ENCODE measurements at places on chromosomes 3 and 15.

GRCh38 chr15:64224511-64224910, 61.7 kb upstream of the PPIB start:
- DNase-seq, result no peak

GRCh38 chr3:184423561-184423960, 43.7 kb downstream of the CHRD start:
- no peak for DNase-seq

DNA sequence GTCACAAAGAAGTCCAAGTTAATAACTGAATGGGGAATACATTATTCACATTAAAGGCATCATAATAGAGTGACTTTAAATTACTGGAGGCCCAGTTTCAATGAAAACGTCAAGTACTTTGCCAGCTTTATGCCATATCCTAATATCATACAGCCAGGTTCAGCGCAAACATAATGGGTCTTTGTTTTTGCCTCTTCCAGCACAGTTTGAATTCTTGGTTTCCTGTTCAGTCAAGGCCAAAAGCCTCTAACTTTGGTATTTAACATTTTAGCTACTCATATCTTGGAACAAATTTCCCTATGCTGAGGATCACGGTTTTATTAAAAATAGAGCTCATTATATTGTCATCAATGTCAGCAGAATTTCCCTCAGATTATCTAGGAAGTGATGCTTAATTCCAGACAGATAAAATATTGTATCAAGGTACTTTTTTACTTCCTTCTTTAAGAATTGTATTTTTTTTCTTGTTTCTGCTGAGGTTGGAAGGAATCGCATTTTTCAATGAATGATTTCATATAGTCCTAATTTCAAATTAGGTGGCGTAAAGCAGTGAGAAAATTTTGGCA, 269.2 kb downstream of the THRB start:
- no peak for DNase-seq

DNA sequence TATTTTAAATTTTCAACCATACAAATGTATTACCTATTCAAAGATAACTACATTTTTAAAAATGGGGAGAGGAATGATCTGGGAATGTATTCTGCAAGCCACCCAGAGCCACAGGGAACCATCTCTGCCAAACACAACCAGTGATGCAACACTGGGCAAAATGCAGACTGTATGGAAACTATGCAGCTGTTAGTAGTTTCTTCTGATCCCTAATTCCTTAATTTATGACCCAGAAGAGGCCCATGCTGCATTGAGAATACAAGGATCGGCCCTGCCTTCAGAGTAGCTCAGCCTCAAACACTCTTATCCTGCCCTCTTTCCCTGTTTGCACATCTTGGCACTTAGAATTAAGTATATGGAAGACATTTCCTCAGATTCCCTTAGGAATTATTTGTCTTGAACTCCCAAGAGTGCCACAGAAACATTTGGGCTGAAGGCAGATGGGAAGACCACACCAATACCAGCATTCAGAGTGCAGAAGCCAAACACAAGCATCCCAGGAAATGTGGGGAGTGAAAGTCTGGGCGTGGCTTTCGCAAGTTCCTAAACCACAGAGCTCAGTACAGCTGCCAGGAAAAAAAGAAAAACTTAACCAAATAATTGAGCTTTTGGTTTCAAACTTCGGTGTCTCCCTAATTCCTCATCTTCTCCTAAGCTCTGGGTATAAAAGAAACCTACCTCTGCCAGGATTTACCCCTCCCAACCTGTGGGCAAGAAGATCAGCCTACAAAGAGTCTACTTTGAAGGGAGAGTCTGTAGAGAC, 5.3 kb downstream of the SNUPN start:
- no peak for DNase-seq

GRCh38 chr15:40296561-40297230, 11.0 kb downstream of the PLCB2 start:
- DNase-seq, result no peak

- DNase-seq, result no peak
These were observed 69.8 kb upstream of the SPATA12 start for GRCh38 chr3:56990641-56991015.

DNA sequence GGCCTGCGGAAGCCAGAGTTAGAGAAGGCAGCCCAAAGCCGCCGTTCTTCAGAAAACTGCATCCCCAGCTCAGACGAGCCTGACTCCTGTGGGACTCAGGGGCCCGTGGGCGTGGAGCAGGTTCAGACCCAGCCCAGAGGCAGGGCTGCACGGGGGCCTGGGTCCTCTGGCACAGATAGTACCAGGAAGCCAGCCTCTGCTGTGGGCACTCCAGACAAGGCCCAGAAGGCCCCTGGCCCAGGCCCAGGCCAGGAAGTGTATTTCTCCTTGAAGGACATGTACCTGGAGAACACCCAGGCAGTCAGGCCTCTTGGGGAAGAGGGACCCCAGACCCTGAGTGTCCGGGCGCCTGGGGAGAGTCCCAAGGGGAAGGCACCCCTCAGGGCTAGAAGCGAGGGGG, 23.1 kb downstream of the ALPK3 start:
- no peak for DNase-seq

DNA sequence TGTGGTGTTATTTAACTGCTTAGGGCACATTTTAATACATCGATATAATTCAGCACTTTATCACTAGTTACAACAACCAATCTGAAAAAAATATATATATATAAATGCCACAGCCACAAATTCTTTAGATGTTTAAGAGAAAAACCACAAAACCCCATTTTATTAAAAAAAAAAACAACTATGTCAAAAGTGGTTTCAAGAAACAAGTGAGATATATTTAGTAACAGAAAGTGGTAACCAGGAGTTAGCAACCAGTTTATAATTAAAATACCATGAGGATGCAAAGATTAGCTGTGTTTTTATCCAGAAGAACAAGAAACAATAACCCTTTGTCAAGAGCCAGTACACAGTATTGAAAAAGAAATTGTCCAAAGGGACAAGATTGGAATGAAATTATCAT, 14.8 kb upstream of the DIPK2A start:
- DNase-seq, result no peak

DNA sequence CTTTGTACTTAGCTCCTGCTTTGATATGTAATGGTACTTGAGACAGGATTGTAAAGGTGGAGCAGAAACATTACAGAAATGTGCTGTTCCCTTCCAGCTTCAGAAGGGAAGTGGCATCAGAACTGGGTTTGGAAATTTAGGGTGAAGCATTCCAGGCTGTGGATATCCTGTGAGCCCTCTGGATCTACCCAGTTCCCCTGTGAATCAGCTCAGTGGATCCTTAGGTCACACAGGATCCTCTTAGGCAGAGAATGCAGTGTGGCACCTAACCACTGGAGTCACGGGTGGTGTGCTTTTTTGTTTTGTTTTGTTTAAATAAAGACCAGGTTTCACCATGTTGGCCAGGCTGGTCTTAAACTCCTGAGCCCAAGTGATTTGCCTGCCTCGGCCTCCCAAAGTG, 66.0 kb downstream of the TRIM71 start:
- no peak for DNase-seq

DNA sequence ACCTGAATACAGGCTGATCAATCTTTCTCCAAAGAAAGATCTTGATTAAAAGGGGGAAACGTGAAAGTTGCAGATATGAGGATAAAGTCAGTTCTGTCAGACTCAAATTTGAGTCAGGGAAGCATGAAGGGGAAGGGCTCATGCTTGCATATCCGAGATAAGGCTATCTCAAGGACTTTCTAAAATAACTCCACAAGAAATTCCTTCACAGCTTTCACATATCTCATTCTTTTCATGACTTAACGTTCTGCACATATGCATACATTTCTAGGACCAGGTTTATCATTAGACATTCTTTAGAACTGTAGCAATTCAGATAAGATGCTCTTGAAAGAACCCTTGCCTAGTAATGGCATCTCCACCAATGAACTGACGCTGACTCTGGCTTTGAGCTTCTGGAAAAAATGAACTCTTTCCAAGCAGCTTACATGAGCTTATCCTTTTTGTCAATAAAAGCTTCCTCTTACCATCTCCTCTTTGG, 15.9 kb downstream of the SH3GL3 start:
- DNase-seq, result no peak

- DNase-seq, result no peak
These were observed 22.0 kb downstream of the SST start for GRCh38 chr3:187648177-187648576.

DNA sequence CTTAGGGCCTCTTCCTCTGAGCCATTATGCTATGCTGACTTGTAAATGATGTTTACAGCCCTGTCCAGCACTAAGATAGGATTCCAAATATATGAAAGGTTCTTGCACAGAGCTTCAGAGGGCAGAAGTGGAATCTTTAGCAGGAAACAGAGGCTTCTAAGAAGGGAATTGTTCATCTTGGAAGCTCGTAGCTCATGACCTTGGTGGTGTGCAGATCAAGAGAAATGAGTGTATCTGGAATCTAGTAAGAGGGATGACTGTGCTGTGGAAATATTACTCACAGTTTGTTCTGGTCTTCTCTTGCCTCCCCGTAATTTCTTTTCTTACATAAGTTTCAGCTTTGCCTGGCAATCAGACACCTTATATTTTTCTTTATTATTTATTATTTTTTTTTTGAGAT, 175.8 kb downstream of the SPATA16 start:
- DNase-seq, result no peak

GRCh38 chr3:116947809-116948208, 238.2 kb downstream of the TUSC7 start:
- DNase-seq, result no peak

GRCh38 chr3:109994853-109995252, 657.5 kb upstream of the DPPA4 start:
- DNase-seq, result no peak

DNA sequence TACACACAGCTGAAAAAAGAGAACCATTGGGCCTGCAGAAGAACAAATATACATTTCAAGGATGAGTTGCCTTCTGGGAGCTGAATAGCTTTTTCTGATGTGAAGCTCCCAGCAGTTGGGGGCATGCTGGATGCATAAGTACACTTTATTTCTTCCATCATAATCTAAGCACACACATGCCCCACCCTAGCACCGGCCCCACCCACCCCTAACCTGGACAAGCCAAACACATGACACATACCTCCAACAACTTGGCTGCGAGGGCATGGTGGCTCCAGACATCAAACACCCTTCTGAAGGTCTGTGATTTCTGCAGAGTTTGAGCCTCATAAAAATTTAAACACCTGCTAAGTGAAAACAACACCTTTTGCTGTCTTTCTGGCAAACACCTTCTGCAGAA, 307.2 kb upstream of the TRIM42 start:
- DNase-seq, result no peak

DNA sequence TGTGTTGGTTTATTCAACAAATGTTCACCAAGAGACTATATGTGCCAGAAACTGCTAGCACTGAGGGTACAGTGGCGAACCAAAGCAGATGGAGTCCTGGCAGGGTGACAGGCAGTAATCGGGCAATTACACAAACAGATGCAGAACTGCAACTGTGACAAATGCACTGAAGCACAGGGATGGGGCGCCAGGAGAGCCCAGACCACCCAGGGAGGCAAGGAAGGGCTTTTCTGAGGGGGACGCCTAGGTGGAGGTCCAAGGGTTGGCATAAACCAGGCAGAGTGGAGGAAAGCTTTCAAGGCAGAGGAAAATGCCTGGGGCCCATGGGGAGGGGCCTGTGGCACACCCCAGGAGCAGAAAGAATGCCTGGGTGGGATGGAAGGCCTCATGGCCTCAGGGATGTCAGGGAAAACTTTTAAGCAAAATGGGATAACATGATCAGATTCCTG, 5.5 kb downstream of the DIS3L start:
- no peak for DNase-seq

GRCh38 chr3:128568602-128569490, 75.8 kb upstream of the GATA2 start:
- no peak for DNase-seq

DNA sequence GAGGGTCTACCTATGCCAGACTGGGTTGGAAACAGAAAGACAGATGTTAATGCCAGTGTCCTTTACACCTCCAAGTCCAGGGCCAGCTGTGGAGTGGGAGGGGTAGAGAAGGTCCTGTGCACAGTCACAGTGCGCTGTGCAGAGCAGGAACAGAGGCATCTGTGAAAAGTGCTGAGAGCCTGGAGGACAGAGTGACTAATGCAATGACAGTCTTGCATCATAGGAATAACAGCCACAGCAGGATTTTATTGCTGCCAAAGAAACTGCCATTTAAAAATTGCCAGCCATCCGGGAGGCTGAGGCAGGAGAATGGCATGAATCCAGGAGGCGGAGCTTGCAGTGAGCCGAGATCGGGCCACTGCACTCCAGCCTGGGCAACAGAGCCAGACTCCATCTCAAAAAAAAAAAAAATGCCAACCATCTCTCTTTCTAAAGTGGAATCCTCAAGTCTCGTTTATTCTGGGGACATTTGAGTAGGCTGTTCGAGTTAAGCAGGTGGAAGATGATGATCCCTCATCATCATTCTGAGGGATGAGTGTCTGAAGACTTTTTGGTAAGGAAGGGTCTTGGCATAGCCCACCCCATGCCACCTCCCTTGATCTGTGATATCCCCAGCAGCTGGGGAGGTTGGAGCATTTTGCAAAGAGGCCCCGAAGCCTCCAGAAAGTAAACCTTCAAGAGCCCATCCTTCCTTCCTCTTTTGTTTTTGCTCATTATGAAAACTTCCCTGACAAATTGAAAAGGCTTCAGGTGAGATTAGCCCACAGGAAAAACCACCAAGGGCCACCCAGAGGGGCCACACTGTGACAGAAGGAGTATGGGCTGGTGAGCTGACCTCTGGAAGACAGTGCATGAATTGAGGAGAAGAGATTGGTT, 7.7 kb downstream of the CCR2 start:
- no peak for DNase-seq

DNA sequence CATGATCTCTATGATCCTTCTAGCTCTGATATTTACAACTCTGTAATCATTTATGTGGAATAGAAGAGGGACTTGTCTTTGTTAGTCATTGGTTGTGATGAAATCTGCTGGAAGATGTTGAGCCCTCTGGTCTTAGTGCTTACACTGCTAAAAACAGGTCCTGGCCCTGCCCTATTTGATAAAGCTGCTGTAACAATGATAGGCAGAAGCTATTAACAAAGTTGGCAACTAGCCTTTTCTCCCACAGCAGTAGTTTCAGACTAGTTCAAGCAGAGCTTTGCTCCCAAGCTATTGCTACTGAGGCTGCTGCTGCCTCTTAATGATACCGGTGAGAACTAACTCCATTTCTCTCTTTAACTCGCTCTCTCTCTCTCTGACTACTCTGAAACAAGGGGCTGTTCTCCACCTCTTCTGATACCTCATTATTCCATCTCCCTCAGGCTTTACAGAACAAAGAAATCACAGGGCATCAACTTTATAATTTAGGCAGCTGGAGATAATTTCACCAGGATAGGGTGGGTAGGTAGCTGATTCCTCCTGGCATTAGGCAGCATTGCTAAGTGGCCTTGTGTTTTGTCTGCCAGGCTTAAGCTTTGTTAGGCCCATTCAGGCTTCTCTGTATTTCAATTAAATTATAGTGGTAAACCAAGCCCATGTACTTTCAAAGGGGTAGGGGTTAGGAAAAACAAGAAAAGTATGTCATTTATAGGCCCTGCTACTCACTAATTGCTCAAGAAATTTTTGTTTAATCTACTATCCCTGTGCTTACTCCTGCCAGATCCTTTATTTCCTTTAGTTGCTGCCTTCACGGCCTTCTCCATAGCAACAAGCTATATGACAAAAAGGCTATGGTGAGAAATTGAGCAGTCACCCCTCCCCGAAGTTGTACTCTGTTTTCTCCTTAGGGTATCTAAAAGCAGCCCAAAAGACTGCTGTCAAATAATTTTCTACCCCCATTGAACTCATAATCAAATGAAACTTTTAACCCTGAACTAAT, 139.6 kb downstream of the RBPMS2 start:
- DNase-seq, result no peak

GRCh38 chr3:151631946-151632345, 101.8 kb upstream of the AADACL2 start:
- no peak for DNase-seq

Data from GM06990 (cell line).